SJSA1 (cell line): ENCODE measurements at places on chromosomes 6 and 20. TPM values are rescaled to one million over a fixed set of nuclear protein-coding genes. Genes with fewer than 3 reads are reported as not detected.

The TINAG gene
- total RNA-seq, result not detected in 2 replicates

The RNF39 gene
- total RNA-seq, result not detected in 2 replicates

The IL17F gene
- not detected in 2 replicates for total RNA-seq

The PAK5 gene
- not detected in 2 replicates for total RNA-seq

The THBD gene
- 4.2 and 4.7 TPM in 2 replicates for total RNA-seq

The FAM162B gene
- total RNA-seq, result not detected in 2 replicates

The CNBD2 gene
- 3.6 TPM in 2 replicates for total RNA-seq

DNA sequence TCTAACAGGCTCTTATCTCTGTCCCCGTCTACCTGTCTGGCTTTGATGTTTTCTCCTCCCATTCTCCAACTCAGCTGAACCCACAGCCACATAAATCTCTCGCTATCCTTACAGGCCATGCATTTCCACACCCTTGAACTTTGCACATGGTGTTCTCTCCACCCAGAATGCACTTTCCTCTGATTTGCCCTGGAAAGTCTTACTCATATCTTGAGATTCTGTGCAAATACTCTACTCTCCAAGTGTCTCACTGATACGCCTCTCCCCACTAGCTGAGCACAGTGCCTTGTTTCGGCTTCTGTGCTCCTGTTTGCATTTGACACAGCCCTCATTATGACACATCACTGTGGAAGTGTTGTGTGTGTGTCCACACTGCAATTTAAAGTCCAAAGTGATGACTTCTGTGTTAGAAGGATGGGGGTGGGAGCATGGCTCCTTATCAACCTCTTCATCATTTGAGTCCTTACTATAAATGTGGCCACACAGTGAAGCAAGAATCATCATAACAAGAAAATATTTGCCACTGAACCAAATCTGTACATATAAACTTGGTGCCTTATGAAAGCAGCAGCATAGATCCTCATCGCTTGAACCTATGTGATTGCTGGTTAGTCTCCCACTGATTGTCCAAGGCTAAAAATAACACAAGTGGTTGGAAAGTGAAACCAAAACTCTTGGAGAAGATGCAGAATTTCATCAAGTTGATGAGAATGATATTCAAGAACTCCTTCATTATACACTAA lies 5.5 kb upstream of the PRELID3B start:
- DNase-seq, result peak; percentile 32
- H3K27me3 ChIP-seq, result peaks cover 9% of the 10 kb centered on the region
- H3K27ac ChIP-seq, result no peak overlapping the region
- no peaks in the 10 kb centered on the region for H3K36me3 ChIP-seq
- no peak overlapping the region for H3K4me3 ChIP-seq

DNA sequence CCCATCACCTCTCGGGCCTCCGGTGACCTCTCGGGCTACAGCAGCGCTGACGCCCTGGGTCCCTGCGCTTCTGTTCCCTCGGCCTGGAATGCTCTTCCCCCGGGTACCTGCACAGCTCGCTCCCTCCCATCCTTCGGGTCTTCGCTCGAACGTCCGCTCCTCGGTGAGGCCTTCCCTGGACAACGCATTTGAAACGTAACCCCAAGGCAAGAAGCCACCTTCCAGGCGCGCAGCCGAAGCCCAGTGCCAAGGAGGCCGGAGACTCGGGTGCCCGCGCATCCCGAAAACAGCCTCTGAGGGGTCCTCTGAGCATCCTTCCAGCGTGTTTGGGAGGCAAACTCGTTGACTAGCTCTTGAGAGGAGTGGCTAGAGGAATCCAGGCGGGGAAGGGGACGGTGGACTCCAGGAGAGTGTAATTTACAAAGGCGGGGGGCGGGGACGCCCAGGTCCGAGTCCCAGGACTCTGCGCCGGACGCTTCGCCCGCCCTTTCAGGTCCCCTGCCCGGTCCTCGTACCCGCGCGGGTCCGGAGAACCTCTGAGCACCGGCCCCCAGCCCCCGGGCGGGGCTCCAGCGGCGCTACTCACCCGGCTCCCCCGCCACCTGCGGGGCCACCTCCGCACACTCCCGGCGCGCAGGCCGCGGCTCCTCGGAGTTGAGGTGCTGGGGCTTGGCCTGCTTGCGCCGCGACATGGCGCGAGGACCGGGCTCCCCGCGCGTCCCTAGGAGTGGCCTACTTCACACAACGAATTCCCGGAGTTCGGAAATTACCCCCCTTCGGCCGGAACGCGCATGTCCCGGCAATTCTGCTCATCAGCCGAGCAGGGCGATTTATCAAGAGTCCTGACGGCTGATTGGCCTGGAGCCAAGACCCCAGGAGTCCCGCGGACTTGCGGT lies 86.8 kb downstream of the ZFP64 start:
- no peak for DNase-seq
- H3K27ac ChIP-seq, result no peak overlapping the region
- H3K27me3 ChIP-seq, result 0 out of 2 replicates have a peak, but pooled peaks cover 5% of the 10 kb centered on the region
- H3K4me1 ChIP-seq, result no peaks in the 10 kb centered on the region
- H3K4me3 ChIP-seq, result no peak overlapping the region

DNA sequence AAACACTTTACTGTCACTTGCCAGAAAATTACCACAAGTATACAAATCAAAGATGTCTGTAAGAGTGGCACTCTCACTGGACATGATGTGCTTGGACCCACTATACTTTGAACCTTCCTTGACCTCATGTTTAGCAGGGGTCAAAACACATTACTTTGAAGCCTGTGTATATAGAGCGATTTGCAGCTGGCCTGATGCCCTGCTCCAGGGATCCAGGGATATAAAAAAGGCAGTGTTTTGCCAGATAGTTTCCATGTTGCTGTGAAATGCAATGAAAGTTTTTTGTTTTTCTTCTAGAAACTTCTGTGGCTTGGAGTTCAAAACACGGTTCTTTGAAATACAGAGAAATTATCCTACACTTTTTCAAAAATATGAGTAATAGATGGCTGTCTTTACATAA lies 165.7 kb downstream of the FOXC1 start:
- H3K27ac ChIP-seq, result no peak overlapping the region
- no peak overlapping the region for H3K4me3 ChIP-seq
- no peak for DNase-seq
- H3K27me3 ChIP-seq, result no peaks in the 10 kb centered on the region
- peaks cover 12% of the 10 kb centered on the region for H3K4me1 ChIP-seq

- no peaks in the 10 kb centered on the region for H3K36me3 ChIP-seq
- no peak overlapping the region for H3K4me3 ChIP-seq
- no peak overlapping the region for H3K27ac ChIP-seq
- no peaks in the 10 kb centered on the region for H3K4me1 ChIP-seq
- H3K27me3 ChIP-seq, result no peaks in the 10 kb centered on the region
- peak; percentile 58 for DNase-seq
Measured at GRCh38 chr6:70884074-70884983, 72.5 kb downstream of the B3GAT2 start.

GRCh38 chr6:110183292-110183885 lies 3.2 kb downstream of the CDC40 start:
- H3K27ac ChIP-seq, result no peak overlapping the region
- no peak overlapping the region for H3K4me3 ChIP-seq
- peaks cover 7% of the 10 kb centered on the region for H3K36me3 ChIP-seq
- no peak for DNase-seq
- peaks cover 9% of the 10 kb centered on the region for H3K4me1 ChIP-seq
- H3K27me3 ChIP-seq, result no peaks in the 10 kb centered on the region

GRCh38 chr20:50003253-50003656 lies 20.5 kb downstream of the SNAI1 start:
- DNase-seq, result no peak
- H3K4me1 ChIP-seq, result peaks cover 8% of the 10 kb centered on the region
- no peak overlapping the region for H3K4me3 ChIP-seq
- no peaks in the 10 kb centered on the region for H3K36me3 ChIP-seq
- H3K27ac ChIP-seq, result no peak overlapping the region

DNA sequence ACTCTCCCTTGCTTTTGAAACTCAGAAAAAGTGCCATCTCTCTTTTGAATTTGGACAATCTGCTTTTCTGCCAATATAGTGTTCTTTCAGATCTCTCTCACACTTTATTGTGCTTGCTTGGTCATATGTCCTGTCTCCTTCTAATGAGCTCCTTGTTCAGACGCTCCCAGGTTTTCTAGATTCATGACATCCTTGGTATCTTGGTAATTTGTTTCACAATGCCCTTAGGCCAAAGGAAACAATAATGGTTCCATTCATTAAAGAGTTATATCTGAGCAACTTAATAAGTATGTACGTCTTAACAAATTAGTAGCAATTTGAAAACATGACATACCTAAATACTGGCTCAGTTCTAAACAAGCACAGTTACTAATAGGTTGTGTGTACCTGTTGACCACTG lies 293.4 kb upstream of the SPTLC3 start:
- DNase-seq, result no peak
- H3K27me3 ChIP-seq, result no peaks in the 10 kb centered on the region
- no peaks in the 10 kb centered on the region for H3K4me1 ChIP-seq
- no peak overlapping the region for H3K27ac ChIP-seq
- no peak overlapping the region for H3K4me3 ChIP-seq
- no peaks in the 10 kb centered on the region for H3K36me3 ChIP-seq

DNA sequence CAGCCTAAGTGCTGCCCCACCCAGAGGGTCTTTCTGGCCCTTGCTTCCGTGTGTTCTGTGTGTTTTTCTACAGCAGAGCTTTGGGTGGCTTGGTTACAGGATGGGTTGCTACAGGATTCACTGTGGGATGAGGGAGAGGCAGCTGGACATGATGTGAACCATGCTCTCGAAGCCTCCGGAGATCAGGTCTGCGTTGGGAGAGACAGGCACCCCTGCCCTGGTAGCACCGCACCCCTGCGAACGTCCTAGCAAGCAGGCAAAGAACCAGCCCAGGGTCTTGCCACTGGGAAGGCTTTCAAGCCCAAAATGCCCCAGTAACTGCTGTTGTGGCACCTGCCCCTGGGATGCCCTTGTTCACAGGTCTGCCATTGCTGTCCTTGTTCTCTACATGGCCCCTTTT lies 66.4 kb downstream of the IGF2R start:
- peaks cover 22% of the 10 kb centered on the region for H3K4me1 ChIP-seq
- H3K4me3 ChIP-seq, result no peak overlapping the region
- no peak overlapping the region for H3K27ac ChIP-seq

DNA sequence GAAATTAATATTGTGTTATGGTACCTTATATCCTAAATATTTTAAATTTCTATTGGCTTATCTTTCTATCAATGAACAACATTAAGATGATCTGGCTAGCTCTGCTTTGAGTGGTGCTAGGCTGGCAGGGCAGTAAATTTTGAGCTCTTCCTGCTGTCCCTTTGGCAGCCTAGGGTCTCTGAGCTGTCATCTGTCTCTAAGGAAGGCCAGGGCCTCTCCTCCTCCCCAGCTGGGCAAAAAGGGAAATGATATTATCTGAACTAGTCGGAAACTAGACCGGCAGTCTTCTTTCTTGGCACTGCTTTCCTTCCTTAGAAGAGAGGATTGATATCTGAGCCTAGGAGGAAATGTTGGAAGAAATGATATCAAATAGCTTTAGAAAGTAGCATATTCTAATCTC lies 176.7 kb upstream of the BTBD3 start:
- no peaks in the 10 kb centered on the region for H3K27me3 ChIP-seq
- no peak overlapping the region for H3K27ac ChIP-seq
- no peak overlapping the region for H3K4me3 ChIP-seq
- DNase-seq, result no peak
- H3K4me1 ChIP-seq, result no peaks in the 10 kb centered on the region

GRCh38 chr6:53686355-53686940 lies 20.9 kb upstream of the KLHL31 start:
- H3K36me3 ChIP-seq, result no peaks in the 10 kb centered on the region
- DNase-seq, result no peak
- H3K4me1 ChIP-seq, result no peaks in the 10 kb centered on the region
- H3K4me3 ChIP-seq, result no peak overlapping the region
- H3K27ac ChIP-seq, result no peak overlapping the region

- H3K36me3 ChIP-seq, result no peaks in the 10 kb centered on the region
- H3K4me1 ChIP-seq, result no peaks in the 10 kb centered on the region
- no peak for DNase-seq
- no peak overlapping the region for H3K27ac ChIP-seq
Measured at GRCh38 chr20:23614163-23614562, 8.4 kb upstream of the CST9 start.

DNA sequence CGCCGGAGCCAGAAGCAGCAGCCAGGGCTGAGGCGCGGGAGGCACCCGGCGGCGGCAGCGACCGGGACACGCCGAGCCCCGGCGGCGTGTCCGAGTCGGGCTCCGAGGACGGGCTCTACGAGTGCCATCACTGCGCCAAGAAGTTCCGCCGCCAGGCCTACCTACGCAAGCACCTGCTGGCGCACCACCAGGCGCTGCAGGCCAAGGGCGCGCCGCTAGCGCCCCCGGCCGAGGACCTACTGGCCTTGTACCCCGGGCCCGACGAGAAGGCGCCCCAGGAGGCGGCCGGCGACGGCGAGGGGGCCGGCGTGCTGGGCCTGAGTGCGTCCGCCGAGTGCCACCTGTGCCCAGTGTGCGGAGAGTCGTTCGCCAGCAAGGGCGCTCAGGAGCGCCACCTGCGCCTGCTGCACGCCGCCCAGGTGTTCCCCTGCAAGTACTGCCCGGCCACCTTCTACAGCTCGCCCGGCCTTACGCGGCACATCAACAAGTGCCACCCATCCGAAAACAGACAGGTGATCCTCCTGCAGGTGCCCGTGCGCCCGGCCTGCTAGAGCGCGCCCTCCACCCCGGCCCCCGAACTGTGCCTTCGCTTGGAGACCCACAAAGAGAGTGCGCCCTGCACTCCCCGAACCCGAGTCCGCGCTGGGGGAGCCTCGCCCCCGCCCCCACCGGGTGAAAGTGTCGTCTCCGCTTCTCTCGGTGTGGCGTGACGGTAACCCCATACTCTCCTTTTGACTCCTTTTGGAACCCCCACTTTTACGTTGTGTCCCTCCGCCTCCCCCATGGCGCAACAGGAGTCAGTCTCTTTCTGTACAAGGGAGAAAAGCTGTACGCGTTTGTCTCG lies 1.6 kb downstream of the INSM1 start:
- H3K4me3 ChIP-seq, result no peak overlapping the region
- no peak for DNase-seq
- H3K27me3 ChIP-seq, result peaks cover 62% of the 10 kb centered on the region
- H3K27ac ChIP-seq, result no peak overlapping the region

DNA sequence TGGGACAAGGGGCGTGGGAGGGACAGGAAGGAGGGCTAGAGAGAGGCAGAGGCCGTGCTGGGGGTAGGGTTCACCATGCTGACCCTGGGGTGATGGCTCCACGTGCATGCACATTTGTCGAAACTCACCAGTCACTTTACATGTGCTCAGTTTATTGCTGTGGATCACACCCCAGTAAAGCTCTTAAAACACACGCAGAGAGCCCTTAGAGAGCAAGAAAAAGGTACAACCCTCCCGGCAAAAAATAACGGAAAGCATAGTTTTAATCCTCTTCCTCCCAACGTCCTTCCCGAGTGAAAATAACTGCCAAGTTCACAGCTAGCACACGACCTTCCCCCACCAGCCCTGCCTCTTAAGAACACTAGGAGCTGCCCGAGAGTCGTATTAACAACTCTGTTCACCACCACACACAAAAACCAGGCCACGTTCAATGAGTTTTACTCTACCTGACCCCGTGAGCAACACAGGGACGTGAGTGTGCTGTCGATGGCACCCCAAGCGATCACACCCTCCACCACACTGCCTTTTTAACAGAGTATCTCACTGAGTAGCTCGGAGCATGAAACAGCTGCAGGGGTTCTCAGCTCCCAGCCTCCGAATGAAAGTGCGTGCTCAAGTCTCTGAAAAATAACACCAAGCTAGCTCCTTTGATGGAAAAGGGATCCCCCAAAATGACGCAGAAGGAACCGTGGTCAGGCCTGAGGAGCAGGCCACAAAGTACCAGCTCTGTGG lies 39.7 kb downstream of the TAF4 start:
- no peaks in the 10 kb centered on the region for H3K4me1 ChIP-seq
- H3K36me3 ChIP-seq, result no peaks in the 10 kb centered on the region
- no peak for DNase-seq
- no peak overlapping the region for H3K27ac ChIP-seq
- no peaks in the 10 kb centered on the region for H3K27me3 ChIP-seq
